Neural cell (in vitro differentiated cells): ENCODE measurements at places on chromosomes 7 and 10. TPM values are rescaled to one million over a fixed set of nuclear protein-coding genes. Genes with fewer than 3 reads are reported as not detected.

Gene CYCS
- 151 and 198 TPM in 2 replicates for polyA plus RNA-seq

Gene SLC13A1
- not detected in 2 replicates for polyA plus RNA-seq

Gene GIMAP5
- not detected in 2 replicates for polyA plus RNA-seq

Gene PNLIP
- not detected in 2 replicates for polyA plus RNA-seq

Gene MYL7
- 0.76 TPM in 1 of 2 replicates, not detected in the other for polyA plus RNA-seq

Gene FOXP2
- 37.9 and 51.3 TPM in 2 replicates for polyA plus RNA-seq
